GM06990 (cell line): ENCODE measurements at places on chromosomes 3 and 15.

DNA sequence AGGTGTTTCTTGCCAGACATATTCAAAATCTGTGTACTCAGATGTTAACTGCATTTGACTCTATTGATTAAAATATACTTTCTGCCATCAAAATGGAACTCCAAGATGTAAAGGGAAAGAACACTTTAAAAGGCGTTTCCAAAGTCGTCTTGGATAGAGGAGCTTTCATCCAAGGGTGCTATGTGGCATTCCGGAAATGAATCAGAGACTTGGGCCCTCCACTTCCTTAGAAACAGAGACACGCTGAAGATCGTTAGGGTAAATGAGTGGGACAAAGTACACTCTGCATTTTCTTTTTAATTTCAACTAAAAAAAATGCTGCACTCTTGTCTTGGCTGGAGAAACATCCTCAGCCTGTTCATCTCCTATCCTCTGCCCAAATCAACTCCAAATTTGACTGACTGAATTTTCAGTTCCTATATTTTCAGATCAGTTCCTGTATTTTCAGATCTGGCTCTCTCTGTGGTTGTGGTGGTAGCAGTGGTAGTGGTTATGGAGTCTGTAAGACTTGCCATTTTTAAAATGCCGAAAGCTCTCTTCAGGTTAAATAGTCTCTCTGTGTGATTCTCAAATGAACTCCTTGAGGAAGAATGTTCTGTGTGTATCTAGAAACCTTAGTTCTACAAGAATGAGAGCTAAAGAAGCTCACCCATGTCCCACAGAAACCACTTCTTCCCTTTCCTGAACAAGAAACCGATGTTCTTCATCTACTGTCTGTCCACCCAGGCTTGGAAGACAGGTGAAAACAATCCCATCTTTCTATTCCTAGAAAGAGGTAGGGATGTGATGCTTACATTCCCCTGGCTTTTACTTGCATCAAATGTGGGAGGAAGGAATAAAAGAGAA lies 156.8 kb upstream of the ICE2 start:
- DNase-seq: peak; percentile 38

GRCh38 chr3:122794779-122795673 lies at the start of gene SLC49A4:
TSS of gene SLC49A4 (plus strand) at chr3:122795069. CDS start at chr3:122795193, 124 bp downstream.
- DNase-seq: peak; percentile 89

GRCh38 chr3:18236726-18237125 lies 188.4 kb downstream of the SATB1 start:
- no peak for DNase-seq

GRCh38 chr3:174495928-174496327 lies 363.2 kb upstream of the NAALADL2 start:
- DNase-seq: no peak

GRCh38 chr3:82671466-82671865 lies 910.0 kb upstream of the GBE1 start:
- DNase-seq: no peak

DNA sequence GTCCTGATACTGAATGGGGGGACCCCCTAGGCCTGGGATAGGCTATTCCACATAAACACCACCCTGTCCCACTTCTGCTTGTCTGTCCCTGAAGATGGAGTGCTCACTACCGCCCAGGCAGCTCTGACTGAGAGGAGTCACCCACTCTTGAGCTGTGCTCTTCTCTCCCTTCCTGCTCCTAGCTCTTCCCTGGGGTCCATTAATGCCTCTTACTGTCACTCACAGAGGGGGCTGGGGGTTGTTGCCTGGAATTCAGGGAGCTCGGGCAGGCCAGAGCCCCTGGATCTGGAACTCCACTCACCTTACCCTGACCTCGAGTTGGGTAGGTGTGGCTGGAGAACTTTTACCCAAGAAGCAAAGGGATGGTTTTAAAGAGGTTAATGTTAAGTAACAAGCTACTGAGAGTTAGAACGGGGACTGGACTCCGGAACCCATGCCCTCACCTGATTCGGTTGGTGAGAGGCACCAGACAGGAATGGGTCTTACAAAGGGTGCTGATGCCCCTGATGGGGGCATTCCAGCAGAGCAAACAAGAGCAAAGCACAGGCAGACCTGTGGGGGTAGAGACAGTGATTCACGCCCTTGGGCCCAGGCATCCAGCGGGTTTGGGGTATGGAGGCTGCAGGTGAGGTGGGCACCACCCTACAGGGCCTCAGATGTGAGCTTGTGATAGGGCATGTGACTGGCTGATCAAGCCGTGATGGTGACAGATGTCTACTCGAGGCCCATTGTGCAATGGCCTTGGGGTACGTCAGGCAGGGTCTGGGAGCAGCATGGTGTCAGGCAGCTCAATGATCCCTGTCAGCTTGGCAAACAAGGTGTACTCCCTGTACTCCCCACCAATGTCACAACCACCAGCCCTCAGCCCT lies 5.4 kb downstream of the NBEAL2 start:
- no peak for DNase-seq

- DNase-seq: no peak
Measured at GRCh38 chr15:85543741-85544155, 163.3 kb downstream of the AKAP13 start.

DNA sequence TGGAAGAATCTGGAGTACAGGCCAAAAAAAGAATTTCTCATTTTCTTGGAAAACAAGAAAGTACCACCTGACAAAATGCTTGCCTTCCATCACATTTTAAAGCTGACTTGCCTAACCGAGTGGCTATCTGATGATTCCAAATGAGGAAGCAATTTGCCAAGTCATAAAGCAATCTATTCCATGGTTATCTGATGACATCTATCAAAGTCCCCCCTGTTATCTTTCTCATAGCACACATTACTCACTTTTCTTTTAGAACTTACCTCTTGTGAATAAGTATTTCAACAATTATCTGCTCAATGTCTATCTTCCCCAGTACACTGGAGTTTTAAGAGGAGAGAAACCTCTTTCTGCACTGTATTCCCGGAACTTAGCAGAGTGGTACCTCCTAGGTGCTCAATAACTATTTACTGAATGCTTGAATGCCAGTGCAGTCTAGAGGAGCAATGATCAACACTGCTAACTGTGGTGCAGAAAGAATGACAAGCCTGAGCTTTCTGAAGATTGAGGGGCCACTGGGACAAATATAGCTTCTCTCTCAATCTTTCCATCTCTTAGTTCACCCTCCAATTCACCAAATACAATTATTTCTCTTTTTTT lies 186.3 kb upstream of the ATP11B start:
- no peak for DNase-seq

- no peak for DNase-seq
Measured at GRCh38 chr3:56748663-56749231, 53.0 kb downstream of the ARHGEF3 start.

- DNase-seq: no peak
Measured at GRCh38 chr3:194472290-194472920, 14.4 kb downstream of the ATP13A3 start.

DNA sequence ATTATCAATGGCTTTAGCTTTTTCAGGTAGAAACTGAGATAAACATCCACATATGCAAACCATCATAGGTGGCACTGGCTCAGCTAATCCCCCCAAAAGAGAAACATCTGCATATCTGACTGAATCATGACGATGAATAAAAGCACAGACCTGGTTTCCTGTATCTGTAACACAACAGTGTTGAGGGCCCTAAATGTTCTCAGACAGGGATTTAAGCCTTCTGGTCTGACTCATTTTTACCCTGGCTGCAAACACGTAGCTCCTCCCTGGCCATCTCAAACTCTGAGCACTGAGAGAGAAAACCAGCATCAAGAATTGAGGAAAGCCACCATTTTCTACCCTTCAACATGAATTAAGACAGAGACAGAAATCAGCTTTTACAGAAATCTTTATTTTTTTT lies 35.2 kb downstream of the GLB1 start:
- DNase-seq: peak; percentile 34

DNA sequence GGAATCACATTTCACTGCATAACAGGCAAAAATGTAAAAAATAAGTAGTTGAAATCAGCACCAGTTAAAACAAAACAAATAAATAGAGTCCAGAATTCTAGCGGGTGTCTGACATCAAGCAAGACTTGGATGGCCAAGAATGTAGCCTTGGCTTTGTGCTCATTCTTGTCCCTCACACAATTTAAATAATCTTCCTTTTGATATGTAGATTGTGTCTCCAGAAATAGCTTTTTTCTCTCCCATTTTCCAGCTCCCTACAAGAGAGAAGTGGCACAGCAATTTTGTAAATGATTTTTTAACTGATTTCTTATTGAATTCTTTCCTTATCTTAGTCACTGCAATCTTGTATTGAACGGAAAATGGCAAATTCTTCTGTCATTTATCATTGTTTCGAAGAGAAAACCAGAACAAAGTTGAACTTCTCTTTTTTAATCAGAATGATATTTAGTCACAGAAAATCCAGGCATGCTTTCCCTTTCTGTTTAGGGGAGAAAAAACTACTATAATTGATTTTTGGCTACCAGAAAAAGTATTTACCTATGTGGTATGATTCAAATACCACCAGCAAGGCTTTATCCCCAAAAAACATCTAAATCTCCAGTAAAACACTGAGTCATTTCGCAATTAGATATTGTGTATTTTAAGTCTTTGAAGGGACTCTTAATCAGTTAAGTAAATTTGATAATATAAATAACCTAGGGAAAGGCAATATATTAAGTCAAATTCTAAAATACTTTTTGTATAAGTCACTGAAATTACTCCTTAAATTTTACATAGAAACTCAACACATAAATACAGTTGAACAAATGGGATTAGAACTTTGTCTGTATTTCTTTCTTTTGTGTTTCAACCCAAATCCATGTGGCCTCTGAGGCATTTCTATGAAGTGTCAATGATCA lies 481.7 kb downstream of the GBE1 start:
- no peak for DNase-seq

DNA sequence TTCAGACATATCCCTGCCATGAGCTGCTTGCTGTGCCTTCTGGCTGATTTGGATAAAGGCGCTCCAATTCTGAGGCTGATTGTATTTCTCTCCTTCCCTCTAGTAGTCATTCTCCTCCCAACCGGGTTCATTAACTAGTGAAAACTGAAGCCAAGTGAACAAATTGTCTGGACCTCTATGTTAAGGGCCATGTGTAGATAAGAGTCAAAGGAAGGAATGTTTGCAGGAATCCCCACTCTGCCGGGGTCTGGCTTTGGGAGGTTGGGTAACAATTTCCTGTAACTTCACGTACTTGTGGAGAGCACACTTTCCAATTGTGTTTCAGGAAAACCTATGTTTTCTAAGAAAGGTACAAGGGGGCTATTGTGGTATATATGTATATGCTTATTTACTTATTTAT lies 38.2 kb upstream of the SUCLG2 start:
- DNase-seq: no peak

- no peak for DNase-seq
Measured at GRCh38 chr15:66780172-66780972, 78.3 kb downstream of the SMAD6 start.

DNA sequence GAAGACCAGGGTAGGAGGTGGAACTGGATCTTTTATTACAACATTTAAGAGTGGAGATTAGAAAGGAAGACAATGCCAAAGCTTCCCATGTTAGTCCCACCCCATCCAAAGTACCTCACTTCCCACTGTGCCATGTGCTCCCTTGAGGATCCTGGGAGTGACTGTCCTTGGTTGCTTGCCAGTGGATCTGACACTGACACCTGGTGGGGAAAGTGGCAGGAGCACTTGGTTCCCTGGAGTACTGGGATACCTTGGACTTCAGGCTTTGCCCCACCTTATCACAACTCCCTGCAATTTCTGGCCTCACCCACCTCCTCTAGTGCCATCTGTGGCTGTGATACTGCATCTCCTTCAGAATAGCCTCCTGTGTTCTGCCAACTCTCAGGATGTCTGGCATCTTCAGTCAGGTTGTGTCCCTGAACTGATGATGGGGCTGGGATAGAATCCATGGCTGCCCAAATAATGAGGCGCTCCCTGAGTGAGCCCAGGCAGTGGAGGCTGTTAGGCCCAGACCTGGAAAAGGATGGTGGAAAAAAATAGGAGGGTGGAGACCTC lies 1.3 kb downstream of the ELL3 start:
- no peak for DNase-seq

- DNase-seq: no peak
Measured at GRCh38 chr3:185724761-185725160, 100.1 kb downstream of the IGF2BP2 start.

DNA sequence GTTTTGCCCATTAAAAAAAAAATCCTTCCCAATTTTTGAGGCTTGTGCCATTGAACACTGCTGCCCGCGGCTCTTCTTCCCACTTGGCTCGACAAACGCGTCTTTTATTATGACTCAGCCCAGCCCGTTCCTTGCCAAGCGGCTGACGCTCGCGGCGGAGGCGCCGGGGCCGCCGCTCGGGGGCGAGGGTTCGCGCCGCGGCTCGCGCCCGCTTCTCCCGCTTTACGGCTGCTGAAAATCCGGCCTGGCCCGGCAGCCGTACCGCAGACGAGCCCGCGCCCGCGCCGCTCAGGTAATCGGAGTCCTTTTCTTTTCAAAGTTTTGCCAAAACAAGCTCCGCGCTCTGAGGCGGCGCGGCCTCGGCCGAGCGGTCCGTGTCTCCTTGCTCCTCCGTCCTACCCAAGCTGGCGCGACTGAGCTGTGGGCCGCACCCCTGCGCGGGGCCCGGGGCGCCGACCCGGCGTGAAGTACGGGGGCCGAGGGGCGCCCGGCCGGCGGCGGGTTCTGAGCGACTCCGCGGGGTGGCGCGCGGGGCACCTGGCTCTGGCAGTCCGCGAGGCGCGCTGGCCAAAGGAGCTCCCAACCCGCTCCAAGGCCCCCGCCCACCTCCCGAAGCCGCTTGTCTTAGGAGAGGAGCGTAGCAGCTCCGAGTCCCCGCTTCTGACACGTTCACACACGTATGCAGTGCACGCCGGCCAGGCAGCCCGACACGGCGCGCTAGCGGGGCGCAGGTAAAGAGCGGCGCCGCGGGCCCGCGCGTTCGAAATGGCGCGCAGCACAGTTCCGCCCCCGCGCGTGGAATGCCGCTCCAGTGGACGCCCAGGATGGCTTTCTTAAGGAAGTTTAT lies 418.2 kb upstream of the NAALADL2 start:
- DNase-seq: peak; percentile 70

- DNase-seq: no peak
Measured at GRCh38 chr3:146598535-146598934, 6.6 kb downstream of the PLSCR5 start.

DNA sequence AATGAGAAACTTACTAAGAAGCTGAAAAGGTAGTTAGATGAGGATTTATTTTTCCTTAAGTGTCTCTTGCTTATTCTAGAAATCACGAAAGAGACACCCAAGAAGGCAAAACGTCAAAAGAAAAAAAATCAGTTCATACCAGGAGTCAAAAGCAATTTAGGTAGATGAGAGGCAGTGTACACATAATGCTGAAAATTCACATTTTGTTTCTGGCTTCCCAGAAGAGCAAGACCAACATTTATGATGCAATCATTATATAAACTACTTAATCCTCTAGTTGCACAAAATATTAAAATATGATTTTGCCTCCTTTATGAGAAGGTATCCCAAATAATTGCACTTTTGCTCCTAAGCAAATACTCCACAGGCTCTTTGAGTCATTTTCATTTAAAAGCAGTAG lies 228.0 kb downstream of the FMN1 start:
- no peak for DNase-seq

DNA sequence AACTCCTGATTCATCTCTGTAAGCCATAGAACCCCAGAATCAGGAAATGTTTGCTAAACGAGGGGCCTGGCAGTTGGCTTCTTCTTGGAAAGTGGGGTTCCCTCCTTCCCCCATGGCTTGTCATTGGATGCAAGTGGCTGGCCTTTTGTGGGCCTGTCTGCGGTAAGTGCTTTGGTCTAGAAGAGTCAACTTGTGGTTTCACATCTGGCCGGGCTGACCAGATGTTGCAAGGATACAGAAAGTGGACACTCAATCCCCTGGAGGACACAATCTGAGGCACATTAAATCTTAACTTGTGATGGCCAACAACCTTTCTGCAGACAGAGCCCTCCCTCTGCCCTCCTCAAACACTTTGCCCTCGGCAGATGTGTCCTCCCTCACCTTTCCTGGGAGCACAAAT lies 1.1 kb downstream of the FAH start:
- no peak for DNase-seq
